ENCODE measurements at places on chromosomes 7 and 10. TPM values are rescaled to one million over a fixed set of nuclear protein-coding genes. Genes with fewer than 3 reads are reported as not detected.

The TMEM130 gene
- polyA plus RNA-seq: not detected

- no peak for DNase-seq
Observed at GRCh38 chr10:28300027-28300426, 2.8 kb downstream of the MPP7 start.

DNA sequence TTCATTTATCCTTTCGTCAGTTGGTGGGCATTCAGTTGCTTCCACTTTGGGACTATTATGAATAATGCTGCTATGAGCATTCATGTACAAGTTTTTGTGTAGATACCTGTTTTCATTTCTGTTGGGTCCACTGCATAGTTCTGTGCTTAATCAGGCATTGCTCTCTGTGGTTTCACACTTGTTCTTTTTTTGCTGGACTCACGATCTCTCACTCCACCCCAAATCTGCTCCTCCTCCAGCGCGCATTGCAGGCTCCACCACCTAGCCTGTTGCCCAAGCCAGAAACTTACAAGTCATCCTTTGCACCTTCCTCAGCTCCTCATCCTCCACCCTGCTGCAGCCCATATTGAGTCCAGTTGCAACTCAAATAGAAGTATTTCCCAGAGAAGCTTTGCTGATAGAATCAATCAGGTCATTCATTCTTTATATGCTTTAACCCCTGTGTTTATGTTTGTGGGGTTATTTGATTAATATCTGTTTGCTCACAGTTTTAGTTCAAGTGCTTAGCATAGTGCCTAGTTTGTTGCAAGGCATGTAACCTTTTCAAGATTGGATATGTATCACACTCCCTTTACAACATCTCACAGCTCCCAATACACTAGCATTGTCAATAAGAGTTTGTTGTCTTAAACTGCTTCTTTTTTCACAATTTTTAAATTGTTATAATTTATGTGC lies 16.6 kb upstream of the AFAP1L2 start:
- no peak for DNase-seq

GRCh38 chr7:70975754-70976153 lies 156.2 kb upstream of the GALNT17 start:
- no peak for DNase-seq

- no peak for DNase-seq
Observed at GRCh38 chr7:63044721-63045120, 953.9 kb upstream of the ZNF722 start.

The ANKRD7 gene
- polyA plus RNA-seq: not detected

- no peak for DNase-seq
Observed at GRCh38 chr7:6032641-6033040, 1.5 kb downstream of the ANKRD61 start.

The SNX13 gene
- polyA plus RNA-seq: 12.6 TPM

The CHRM2 gene
- not detected for polyA plus RNA-seq

- no peak for DNase-seq
Observed at GRCh38 chr7:113562801-113563200, 356.0 kb downstream of the PPP1R3A start.

DNA sequence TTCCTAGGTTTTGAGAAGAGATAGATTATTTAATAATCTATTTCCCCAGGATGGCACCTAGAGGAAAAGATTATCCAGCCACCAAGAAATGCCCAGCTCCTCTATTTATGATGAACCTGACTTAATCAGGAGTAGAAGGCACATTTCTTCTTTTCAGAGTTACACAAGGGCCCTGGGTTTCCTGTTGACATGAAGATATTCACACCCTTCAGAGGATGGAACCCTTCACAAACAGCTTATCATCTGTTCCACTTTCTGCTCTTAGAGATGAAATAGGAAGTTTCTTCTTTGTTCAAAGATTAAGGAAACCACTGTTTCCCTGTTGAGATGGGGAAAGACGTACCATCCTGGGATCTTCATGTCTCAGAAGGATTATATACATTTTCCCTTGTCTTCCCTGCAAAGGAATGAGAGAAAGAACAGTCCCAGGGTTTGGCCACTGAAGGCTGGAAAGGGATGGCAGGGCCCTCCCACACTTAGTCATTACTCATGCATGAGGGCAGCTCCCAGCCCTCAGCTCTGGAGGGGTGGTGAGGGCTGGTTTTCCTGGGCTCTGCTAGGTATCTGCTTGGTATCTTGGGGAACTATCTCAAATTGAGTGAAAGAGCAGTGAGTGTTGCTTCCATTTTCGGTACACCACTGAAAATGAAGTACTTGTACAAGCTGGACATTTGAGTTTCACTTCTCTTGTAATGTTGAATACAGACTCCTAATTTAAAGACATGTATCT lies 64.0 kb downstream of the MTPAP start:
- DNase-seq: no peak

GRCh38 chr10:60443346-60443745 lies 53.7 kb upstream of the ANK3 start:
- no peak for DNase-seq

GRCh38 chr7:77239471-77239870 lies 39.9 kb upstream of the FGL2 start:
- DNase-seq: no peak

DNA sequence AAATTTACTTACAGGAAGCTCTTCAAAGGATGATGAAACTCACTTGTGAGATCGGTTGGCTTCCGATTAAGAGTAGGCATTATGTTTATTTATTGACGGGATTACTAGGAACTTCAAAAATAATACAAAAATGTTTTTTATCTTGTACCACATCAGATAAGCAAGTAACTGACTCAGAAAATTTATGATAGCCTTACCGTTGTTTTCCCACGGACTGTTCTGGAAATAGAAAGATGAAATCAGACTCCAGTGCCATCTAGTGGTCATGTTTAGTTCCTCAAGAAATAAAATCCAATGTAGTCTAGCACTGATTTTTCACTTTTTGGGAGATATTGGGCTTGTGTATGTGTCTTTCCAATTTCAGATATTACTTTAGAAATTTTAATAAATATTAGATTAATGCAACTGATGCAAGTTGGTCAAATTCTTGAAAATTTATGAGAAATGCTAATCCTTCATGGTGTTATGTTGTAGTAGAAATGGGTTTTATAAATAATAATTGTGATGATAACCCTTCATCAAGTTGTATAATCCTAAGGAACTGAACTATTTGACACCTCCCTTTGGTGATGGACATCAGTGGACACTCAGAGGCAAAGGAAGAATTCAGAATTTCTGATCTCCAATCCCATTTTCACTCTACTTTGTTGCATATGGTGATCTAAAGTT lies 168.8 kb downstream of the TMEM26 start:
- DNase-seq: peak; percentile 53

Data from HepG2 (cell line).